H9 (cell line): ENCODE measurements at places on chromosomes 1 and 21. TPM values are rescaled to one million over a fixed set of nuclear protein-coding genes. Genes with fewer than 3 reads are reported as not detected.

CFHR4 gene
- total RNA-seq, result not detected in 2 replicates

COL18A1 gene
- total RNA-seq, result 232 and 234 TPM in 2 replicates

LPAR3 gene
- 2.5 and 3.0 TPM in 2 replicates for total RNA-seq

GRCh38 chr1:64986903-64987871 is 20.8 kb upstream of the JAK1 start:
- no peak overlapping the region for H3K4me3 ChIP-seq
- H3K27ac ChIP-seq, result no peak overlapping the region
- no peak for DNase-seq
- H3K27me3 ChIP-seq, result no peaks in the 10 kb centered on the region; the same call in 1 of the 2 replicates
- H3K36me3 ChIP-seq, result no peaks in the 10 kb centered on the region

DNA sequence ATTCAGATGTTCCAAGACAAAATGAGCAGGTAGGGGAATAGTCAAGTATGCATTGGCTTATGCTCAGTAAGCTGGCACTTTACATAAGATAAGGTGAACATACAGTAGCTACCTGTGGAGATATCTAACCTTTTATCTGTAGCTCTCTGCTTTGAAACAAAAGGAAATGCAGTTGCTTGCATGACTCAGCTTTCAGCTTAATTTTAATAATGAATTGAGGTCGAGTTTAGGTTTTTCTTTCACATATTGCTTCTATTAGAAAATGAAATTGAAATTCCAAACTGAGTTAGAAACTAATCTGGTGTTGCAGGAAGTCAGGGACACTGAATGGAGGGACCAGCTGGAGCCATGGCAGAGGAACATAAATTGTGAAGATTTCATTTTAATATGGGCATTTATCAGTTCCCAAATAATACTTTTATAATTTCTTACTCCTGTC is 8.3 kb downstream of the FRRS1 start:
- no peaks in the 10 kb centered on the region for H3K27me3 ChIP-seq
- H3K27ac ChIP-seq, result no peak overlapping the region

DNA sequence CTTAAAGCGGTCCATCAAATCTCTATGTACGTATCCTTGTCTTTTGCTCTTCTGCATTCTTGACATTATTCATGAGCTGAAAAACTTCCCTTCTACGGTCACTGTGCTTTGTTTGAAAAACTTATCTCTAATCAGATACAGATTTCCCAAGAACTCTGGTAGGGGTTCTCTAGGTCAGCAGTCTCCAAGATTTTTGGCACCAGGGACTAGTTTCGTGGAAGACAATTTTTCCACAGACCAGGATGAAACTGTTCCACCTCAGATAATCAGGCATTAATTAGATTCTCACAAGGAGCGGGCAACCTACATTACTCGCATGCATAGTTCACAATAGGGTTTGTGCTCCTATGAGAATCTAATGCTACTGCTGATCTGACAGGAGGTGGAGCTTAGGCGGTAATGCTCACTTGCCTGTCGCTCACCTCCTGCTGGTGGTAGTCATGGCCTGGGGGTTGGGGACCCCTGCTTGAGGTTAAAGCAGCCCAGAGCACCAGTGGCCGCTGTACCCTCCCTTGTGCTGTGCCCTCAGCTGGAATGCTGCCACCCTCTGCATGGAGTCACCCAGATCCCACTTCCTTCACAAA is 30.8 kb downstream of the AK2 start:
- H3K36me3 ChIP-seq, result peaks cover 9% of the 10 kb centered on the region; the same call in 2 of the 3 replicates
- DNase-seq, result no peak
- no peak overlapping the region for H3K4me3 ChIP-seq

DNA sequence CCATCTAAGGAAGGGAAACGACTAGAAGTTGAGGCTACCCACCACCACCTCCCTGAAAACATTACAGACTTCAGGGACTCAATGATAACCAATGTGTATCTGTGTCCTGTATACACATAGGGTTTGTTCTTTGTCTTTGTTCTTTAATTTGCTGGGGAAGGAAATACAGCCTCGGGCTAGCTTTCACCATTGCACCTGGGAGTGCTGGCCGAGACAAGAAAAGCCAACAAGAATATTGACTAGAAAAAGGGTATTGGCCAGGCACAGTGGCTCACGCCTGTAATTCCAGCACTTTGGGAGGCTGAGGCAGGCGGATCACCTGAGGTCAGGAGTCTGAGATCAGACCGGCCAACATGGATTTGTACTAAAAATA is 50.4 kb downstream of the MDM4 start:
- H3K4me3 ChIP-seq, result no peak overlapping the region
- H3K27me3 ChIP-seq, result no peaks in the 10 kb centered on the region; the same call in 1 of the 2 replicates
- peaks cover 4% of the 10 kb centered on the region; the same call in 1 of the 3 replicates for H3K36me3 ChIP-seq
- no peak for DNase-seq
- H3K4me1 ChIP-seq, result peaks cover 3% of the 10 kb centered on the region; the same call in 1 of the 2 replicates

DNA sequence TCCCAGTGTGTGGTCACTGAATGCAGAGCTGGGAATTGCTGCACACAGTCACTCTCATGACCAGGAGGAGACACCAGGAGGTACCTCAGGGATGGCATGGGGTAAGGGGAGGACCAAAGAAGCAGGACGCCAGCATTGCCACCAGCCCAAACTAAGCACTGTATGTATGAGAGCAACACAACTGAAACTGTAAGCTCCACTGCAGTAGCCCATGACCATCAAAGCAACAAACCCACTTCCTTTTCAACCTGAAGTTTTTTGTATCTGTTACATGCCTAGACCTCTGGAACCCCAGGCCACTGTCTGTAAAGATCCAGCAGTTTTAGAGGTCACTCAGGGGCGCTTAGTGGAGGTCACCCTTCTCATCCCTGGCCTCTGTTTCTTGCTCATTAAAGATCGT is 164.3 kb downstream of the SETD4 start:
- no peak for DNase-seq
- H3K27me3 ChIP-seq, result no peaks in the 10 kb centered on the region

DNA sequence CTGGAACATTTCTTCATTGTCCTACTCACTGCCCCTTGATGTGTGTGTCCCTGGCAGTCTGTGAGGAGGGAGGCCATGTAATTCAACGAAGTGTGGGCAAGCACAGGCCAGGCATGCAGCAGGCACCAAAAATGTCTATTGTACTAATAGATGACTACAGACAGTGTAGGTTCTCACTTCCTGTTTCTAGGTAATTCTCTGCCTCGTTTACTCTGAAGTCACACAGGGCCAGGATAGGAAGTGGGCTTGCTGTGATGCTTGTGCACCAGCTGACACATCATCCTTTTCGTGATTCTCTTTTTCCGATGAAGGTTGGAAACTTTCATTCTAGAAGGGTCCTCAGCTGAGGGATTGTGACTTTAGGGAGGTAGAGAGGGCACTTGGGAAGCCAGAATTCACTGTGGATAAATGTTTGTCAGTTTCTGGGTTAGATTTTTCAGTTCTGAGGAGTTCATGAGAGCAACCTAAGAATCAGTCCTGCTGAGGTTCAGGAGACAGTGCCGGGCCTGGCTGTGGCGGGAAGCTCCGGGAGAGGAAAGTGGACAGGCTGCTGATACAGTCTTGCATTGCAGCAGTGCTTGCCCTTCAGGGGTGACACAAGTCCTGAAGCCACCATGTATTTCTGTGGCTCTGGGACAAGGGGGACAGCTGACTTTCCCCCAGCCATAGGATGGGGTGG is 4.3 kb upstream of the CSF1 start:
- H3K27ac ChIP-seq, result no peak overlapping the region
- peaks cover 16% of the 10 kb centered on the region for H3K27me3 ChIP-seq
- H3K36me3 ChIP-seq, result no peaks in the 10 kb centered on the region
- no peak for DNase-seq
- no peak overlapping the region for H3K4me3 ChIP-seq

DNA sequence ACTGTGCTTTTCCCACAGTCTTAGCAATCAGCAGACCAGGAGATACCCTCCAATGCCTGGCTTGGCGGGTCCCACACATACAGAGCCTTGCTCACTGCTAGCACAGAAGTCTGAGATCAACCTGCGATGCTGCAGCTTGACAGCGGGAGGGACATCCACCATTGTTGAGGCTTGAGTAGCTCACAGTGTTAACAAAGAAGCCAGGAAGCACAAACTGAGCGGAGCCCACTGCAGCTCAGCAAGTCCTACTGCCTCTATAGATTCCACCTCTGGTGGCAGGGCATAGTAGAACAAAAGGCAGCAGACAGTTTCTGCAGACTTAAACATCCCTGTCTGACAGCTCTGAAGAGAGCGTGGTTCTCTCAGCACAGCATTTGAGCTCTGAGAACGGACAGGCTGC is 33.4 kb downstream of the MNDA start:
- DNase-seq, result peak; percentile 73
- no peaks in the 10 kb centered on the region for H3K27me3 ChIP-seq
- H3K36me3 ChIP-seq, result no peaks in the 10 kb centered on the region
- H3K4me3 ChIP-seq, result peak overlapping the region; percentile 16; the same call in 1 of the 2 replicates
- H3K27ac ChIP-seq, result no peak overlapping the region
- H3K4me1 ChIP-seq, result peaks cover 4% of the 10 kb centered on the region

DNA sequence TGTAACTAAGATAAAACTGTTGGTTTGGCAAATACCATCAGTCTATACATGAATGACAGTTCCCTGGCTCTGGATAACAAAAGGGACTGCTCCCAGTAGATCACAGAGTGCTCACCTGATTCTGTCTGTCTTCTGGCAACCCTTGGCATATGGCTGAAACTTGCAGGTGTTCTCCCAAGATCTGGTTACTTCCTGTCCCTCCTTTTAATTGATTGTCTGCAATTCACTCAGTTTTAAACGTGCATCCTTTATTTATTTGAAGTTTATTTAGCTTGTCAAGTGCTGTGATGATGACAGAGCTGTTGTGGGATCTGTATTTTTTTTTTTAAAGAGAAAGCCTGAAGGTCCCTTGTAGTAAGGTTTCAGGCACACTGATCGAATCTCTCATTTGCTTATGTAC is 3.4 kb downstream of the KCNA3 start:
- H3K27me3 ChIP-seq, result peaks cover 26% of the 10 kb centered on the region
- no peak overlapping the region for H3K27ac ChIP-seq
- peaks cover 4% of the 10 kb centered on the region for H3K36me3 ChIP-seq
- H3K4me3 ChIP-seq, result no peak overlapping the region
- DNase-seq, result no peak

DNA sequence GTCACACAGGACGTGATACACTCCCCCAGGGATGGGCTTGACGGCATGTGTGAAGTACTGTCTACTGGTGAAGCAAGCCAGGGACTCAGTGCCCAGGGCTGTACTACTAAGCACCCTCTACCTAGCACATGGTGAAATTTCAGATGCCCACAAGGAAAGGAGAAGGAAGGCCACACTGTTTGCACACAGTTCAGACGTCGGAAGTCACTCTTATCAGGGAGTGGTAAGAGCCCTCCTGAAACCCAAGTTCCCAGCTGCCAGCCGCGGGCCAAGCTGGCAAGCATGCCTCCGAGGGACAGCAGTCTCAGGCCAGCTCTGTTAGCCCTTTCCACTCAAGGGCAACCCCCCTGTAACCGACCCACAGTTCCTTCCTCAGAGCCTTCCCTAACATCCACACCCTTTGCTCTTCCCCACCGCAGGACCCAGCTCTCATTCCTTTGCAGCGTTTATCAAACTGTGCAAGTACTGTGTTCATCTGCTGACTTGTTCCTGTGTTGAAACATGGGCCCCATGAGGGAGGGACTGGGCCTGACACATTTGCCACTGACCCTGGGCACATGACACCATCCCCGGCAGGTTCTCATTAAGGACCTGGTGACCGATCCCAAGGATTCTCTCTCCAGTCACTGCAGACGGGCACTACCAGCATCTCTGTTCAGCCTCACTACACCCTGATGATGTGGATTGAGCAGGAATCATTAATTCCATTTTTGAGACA is 58.5 kb downstream of the SLC66A1 start:
- no peak overlapping the region for H3K27ac ChIP-seq
- no peak for DNase-seq
- no peak overlapping the region for H3K4me3 ChIP-seq

- no peak overlapping the region for H3K27ac ChIP-seq
- peaks cover 13% of the 10 kb centered on the region for H3K36me3 ChIP-seq
- no peak overlapping the region; the same call in 2 of the 3 replicates for H3K4me3 ChIP-seq
- H3K4me1 ChIP-seq, result no peaks in the 10 kb centered on the region
These were observed 10.0 kb downstream of the RNF187 start for GRCh38 chr1:228497206-228497605.

DNA sequence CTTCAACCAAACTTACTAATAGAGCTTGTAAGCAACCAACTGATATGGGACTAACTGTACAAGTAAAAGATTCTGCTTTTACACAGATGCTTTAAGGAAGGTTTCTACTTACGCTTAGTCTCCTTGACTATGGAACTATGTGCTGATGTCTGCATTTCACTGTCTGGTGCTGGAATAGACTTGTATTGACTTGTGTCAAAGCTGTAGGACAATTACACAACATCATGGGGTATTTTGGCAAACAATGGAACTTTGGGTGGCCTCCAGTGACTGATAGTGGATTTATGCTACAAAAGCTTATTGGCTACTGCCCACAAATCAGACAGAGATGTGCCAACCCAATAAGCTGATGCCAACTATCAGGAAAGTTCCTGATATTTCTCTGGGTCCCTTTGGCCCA is 10.6 kb downstream of the CBR1 start:
- H3K4me3 ChIP-seq, result no peak overlapping the region
- no peaks in the 10 kb centered on the region; the same call in 1 of the 2 replicates for H3K4me1 ChIP-seq
- no peak overlapping the region for H3K27ac ChIP-seq
- no peak for DNase-seq

- peaks cover 6% of the 10 kb centered on the region; the same call in 1 of the 2 replicates for H3K4me1 ChIP-seq
- DNase-seq, result no peak
- H3K4me3 ChIP-seq, result no peak overlapping the region
- H3K36me3 ChIP-seq, result no peaks in the 10 kb centered on the region
- H3K27ac ChIP-seq, result peak overlapping the region; percentile 25
- no peaks in the 10 kb centered on the region for H3K27me3 ChIP-seq
These were observed 203.0 kb upstream of the FMN2 start for GRCh38 chr1:239888639-239889038.

DNA sequence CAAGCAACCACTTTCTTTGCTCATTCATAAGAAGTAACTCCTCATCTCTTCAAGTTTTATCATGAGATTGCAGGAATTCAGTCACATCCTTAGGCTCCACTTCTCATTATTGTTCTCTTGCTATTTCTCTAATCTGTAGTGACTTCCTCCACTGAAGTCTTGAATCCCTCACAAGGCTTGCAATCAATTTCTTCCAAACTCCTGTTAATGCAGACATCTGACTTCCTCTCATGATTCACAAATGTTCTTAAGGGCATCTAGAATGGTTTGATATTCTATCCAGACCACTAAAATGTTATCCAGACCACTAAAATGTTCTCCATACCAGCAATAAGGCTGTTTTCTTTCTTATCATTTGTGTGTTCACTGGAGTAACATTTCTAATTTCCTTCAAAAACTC is 528.1 kb downstream of the DPYD start:
- H3K27ac ChIP-seq, result no peak overlapping the region
- H3K27me3 ChIP-seq, result no peaks in the 10 kb centered on the region
- DNase-seq, result no peak
- H3K4me1 ChIP-seq, result no peaks in the 10 kb centered on the region

- no peaks in the 10 kb centered on the region; the same call in 1 of the 2 replicates for H3K4me1 ChIP-seq
- H3K4me3 ChIP-seq, result no peak overlapping the region
- peak; percentile 81 for DNase-seq
- peaks cover 7% of the 10 kb centered on the region; the same call in 1 of the 2 replicates for H3K27me3 ChIP-seq
- no peak overlapping the region for H3K27ac ChIP-seq
These were observed 17.9 kb downstream of the UBL4B start for GRCh38 chr1:110130113-110130591.
